ENCODE measurements at places on chromosomes 7 and 10. TPM values are rescaled to one million over a fixed set of nuclear protein-coding genes. Genes with fewer than 3 reads are reported as not detected.

GRCh38 chr7:116224492-116225098 is 14.3 kb downstream of the TES start:
- DNase-seq = no peak

DNA sequence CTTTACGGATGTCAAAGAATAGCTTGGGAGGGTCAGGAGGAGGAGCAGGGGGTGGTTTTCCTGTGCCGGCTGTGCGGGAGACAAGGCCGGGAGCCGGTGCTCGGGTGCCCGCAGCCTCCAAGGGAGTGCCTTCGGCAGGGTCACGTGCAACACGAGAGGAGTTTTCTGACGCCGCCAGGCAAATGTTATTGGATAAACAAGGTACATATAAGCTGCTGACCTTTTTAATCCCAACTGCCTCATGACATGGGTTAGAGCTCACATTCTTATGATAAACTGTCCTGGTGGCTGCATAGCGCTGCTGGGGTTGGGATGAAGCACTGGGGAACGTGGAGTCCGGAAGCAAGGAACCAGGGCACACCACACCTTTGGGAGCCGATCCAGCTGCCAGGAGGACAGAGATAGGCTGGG is 124.8 kb upstream of the PDLIM1 start:
- no peak for DNase-seq

- DNase-seq = no peak
These were observed 219.0 kb downstream of the GLRX3 start for GRCh38 chr10:130354976-130355795.

- no peak for DNase-seq
These were observed 279.4 kb upstream of the CACNA2D1 start for GRCh38 chr7:82722946-82723345.

- no peak for DNase-seq
These were observed 125.5 kb downstream of the CLEC2L start for GRCh38 chr7:139648941-139649425.

- DNase-seq = no peak
These were observed 23.6 kb downstream of the TMEM178B start for GRCh38 chr7:141097430-141097829.

- no peak for DNase-seq
These were observed 225.8 kb upstream of the PHYHIPL start for GRCh38 chr10:58950618-58951017.

DNA sequence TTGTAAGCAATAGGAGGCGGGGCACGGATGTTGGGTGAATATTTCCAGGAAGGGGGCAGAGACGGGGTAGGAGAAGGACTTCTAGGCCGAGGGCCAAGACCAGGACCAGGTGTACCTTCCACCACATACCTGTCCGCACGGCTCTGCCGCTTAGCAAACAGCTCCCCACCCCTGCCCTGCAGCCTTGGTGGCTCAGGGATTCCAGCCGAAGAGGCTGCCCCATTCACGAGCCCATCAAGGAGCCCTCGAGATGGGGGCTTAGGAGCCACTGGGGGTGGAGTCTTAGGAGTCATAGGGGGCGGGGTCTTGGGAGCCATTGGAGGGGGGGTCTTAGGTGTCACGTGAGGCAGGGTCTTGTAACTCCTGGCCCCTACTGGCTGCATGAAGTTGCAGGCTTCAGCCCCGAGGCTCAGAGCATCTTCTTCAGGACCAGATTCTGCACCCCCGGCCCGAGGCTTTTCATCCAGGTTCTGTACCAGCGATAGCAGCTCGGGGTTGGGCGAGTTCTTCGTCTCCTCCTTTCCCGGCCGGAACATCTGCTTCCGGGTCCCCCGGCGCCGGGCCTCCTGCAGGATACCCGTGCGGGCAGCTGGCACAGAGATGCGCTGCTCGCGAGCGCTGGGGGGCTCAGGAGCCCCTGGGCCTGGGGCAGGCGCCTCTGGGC is 6.1 kb upstream of the MYOZ1 start:
- DNase-seq = peak; percentile 65

- DNase-seq = no peak
These were observed 110.8 kb upstream of the PPP2R2D start for GRCh38 chr10:131790021-131790420.

- DNase-seq = peak; percentile 67
These were observed 3.7 kb upstream of the HNRNPH3 start for GRCh38 chr10:68327889-68328786.

- no peak for DNase-seq
These were observed 241.4 kb upstream of the ZNF32 start for GRCh38 chr10:43890124-43890523.

GRCh38 chr7:43647673-43648472 is 65.0 kb downstream of the STK17A start:
- peak; percentile 78 for DNase-seq

DNA sequence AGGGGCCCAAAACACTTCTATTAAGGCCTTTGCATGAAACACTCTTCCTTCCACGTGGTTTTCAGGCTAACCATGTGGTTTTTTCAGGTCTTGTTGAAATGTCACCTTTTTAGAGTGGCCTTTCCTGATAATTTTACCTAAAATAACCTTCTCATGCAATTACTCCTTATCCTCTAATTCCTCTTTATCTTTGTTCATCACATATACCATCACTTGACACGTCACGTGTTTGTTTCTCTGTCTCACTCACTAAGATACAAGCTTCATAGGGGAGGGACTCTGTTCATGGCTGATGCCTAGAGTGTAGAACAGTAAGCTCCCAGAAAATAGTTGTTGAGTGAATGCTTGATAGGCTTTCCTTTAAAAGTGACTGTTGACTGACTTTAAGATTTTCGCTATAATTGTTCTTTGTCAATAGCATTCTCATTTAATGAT is 63.7 kb downstream of the ST7 start:
- no peak for DNase-seq

DNA sequence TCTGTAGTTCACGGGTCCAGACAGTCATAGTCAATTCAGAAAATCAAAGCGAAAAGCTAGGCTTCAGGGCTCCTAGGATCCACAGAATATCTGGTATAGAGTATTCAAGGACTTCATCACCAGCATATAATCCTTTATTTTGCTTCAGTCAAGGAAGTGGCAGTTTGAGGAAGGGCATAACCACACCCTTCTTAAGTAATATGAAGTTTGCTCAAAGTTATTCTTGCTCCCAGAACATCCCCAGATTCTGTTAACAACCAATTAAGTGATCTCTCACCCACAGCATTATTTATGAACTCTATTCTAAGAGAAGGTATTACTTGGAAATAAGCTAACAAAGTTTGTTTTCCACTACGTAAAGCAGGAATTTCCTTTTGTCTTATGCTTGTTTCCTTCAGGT is 13.2 kb downstream of the CWF19L1 start:
- no peak for DNase-seq

DNA sequence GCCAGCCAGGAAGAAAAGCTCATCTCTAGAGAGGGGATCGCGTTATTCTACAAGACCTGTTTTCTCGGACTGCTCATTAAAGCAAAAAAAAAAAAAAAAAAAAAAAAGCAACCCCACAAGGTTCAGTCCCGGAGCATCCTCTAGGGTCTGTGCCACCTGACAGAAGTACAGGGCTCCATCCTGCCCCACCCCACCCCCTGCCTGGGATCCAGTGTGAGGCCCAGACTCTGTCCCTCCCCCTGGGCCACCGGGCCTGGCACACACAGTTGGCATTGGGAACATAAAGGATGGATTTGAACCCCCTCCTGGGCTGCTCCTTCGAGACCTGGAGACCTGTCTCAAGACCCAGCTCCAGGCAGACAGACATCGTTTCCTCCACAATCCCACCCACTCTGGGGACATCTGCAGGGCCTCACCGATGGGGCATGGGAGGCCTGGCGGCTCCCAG is 688 bp downstream of the ORAI2 start:
- no peak for DNase-seq

GRCh38 chr7:112346381-112347060 is 103.7 kb upstream of the IFRD1 start:
- DNase-seq = no peak

DNA sequence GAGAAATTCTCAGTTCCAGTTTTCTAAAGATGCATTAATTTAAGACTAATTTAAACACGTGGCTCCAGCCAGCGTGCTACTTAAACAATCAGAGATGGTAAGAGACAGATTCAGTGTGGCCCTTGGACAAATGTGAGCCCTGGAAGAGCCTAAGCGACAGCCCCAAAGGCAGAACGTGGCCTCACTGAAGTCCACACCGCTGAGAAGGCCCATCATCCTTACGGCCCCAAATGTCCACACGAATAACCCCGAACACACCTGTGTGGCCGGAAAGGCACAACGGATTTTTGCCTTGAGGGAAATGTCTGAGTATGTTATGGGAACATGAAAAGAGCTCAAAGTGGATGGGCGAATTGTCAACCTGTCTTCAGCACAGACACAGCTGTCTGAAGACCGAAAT is 3.2 kb downstream of the COX19 start:
- DNase-seq = no peak

The MMRN2 gene
- total RNA-seq = 5.2 TPM

The CAMK2G gene
- 35.9 TPM for total RNA-seq

The NAT16 gene
- 2.1 TPM for total RNA-seq

The TTYH3 gene
- total RNA-seq = 60.5 TPM

The PTPN12 gene
- total RNA-seq = 102 TPM

The RAMP3 gene
- total RNA-seq = 1.4 TPM

The OR6V1 gene
- total RNA-seq = not detected

The TMEM270 gene
- not detected for total RNA-seq

Data from cerebellum (tissue), 4 donors.